ENCODE measurements at places on chromosomes 11 and 22.

DNA sequence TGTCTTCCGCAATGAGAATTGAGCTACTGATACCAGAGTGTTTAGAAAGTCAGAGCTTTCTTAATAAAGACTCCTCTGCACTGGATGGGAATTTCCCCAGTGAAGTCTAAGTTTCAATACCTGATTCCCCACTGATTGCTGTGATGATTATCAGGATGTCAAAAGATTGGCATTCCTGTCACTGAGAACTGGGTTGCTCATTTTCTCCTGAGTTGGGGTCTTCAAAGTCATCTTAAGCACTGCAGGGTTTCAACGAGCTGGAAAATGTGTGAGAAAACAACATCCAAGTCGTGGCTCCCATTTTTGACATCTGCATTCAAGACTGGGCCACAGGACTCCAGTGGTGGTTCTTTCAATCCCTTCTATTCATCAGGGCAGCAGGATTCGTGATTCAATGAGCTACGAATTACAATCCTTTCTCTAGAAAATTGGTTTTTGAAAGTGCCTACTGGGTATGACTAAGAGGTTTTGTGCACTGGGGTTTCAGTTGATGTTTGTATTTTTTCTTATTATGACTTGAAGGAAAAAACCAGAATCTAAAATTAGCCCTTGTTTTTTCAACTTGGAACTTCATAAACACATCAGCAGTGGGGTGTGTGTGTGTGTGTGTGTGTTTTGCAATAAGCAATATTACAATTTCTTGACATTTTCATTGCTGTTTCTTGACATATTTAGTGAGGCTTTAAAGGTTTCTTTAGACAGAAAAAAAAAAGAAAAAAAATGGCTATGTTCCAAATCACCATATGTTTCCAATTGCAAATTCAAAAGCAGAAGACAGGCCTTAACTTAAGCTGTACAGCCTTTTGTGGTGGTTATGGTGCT lies 233.0 kb downstream of the FAM76B start:
- no peak for DNase-seq

GRCh38 chr11:46912526-46913150 lies 5.7 kb downstream of the LRP4 start:
- no peak for DNase-seq

DNA sequence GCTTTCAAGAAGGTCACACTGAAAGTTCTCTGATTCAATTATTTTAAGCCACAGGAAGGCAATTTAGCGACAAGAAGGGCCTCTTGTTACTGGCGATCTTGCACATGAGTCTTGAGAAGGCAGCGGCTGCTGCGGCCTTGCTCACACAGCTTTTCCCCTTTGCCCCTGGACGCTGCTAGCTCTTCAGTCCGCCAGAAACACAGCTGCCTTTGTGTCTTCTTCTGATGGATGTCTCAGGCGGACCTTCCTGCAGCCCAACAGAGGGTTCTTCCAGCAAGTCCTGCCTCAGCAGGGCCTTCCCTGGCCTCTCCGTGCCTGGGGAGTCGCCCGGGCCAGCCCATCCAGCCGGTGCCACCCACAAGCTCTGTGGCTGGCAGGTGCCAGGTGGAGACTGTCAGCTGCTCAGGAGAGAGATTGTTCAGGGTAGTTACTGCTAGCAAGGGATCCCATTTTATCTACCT lies 59.4 kb downstream of the PKNOX2 start:
- DNase-seq, result no peak

DNA sequence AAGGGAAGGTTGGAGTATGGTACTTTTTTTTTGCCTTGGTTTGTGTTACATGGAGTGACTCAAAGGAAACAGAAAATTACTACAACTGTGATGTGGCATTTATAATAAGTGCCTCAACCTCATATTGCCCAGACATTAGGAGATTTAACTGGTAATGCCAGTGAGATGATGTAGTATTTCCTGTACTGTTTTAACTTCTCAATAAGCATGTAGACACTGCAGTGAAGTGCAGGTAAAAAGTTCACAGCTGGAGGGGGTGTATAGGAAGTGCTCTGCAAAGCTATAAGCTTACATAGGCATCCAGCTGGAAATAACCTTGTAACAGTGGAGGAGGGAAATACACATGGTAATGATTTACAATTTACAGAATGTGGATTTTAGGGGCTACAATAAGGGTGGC lies 138.2 kb upstream of the MTMR2 start:
- no peak for DNase-seq

DNA sequence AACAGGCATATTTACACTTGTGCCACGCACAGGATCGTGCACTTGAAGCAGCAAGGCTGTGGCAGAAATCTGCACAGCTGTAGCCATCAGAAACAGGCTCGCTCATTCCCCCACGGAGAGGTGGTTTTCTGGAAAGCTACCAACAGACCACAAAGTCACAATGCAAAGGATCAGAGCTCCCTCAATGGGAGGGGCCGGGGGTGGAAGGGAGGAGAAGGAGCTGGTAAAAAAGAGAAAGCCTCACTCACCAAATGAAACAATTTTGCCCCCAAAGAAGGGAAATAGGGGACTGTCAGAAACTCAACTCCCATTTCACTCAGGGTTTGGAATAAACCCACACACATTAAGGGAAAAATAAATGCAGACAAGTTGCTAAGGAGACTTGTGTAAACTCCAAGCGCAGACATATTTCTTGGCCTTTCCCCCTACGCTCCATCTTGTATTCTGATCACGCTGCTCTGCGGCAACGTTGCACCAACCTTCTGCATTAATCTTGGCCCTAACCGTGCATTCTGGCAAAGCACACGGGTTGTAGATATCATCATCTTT lies 43.2 kb upstream of the BLID start:
- no peak for DNase-seq

- DNase-seq, result no peak
Observed at GRCh38 chr11:129591527-129591926, 215.9 kb downstream of the BARX2 start.

DNA sequence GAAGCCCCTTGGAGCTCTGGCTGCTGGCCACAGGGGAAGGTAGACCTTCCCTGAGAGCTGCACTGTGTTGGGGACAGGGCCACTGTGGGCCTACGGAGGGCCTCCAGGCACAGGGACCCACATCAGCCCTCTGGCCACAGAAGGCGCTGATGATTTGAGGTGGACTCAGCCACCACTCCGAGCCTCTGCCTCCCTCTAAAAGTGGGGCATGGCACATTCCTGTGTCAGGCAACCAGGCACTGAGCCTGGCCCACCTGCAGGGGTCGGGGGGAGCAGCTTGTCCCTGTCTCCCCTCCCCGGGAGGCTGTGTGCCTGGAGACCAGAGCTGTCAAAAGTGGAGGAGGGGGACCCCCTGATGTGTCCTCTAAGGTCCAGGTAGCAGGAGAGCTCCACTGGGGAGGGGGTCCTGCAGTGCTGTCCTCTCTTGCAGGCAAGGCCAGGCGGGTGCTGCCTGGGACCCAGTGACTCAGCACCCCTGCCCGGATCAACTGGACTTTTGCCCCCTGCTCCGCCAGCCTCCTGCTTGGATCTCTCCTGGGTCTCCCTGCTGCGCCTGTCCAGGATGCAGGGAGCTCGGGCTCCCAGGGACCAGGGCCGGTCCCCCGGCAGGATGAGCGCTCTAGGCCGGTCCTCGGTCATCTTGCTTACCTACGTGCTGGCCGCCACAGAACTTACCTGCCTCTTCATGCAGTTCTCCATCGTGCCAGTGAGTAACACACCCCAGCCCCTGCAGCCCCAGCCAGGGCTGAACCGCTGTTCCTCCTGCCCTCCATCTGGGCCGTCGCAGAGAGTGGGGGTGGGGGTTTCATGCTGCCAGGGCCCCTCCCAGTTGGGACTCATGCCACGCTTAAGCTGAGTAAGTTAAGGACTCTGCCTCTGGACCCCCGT lies 17.5 kb upstream of the CDKN1C start:
- no peak for DNase-seq

GRCh38 chr22:17570851-17571631 lies 7.7 kb downstream of the SLC25A18 start:
- no peak for DNase-seq

- DNase-seq, result no peak
Observed at GRCh38 chr11:36929401-36929800, 331.4 kb upstream of the RAG2 start.

DNA sequence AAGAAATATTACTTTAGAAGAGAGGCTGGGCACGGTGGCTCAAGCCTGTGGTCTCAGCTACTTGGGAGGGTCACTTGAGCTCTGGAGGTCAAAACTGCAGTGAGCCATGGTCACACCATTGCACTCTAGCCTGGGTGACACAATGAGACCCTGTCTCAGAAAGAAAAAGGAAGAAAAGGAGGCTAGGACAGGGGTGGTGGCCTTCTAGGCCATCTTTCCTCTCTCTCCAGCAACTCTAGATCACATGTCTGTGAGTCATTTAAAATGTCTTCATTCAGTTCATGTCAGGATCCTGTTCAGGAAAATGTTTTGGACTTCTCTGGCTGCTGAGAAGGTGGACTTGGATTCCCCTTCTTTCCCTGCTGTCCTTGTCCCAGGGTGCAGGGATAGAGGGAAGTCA lies 53.3 kb downstream of the PPFIA1 start:
- DNase-seq, result no peak

DNA sequence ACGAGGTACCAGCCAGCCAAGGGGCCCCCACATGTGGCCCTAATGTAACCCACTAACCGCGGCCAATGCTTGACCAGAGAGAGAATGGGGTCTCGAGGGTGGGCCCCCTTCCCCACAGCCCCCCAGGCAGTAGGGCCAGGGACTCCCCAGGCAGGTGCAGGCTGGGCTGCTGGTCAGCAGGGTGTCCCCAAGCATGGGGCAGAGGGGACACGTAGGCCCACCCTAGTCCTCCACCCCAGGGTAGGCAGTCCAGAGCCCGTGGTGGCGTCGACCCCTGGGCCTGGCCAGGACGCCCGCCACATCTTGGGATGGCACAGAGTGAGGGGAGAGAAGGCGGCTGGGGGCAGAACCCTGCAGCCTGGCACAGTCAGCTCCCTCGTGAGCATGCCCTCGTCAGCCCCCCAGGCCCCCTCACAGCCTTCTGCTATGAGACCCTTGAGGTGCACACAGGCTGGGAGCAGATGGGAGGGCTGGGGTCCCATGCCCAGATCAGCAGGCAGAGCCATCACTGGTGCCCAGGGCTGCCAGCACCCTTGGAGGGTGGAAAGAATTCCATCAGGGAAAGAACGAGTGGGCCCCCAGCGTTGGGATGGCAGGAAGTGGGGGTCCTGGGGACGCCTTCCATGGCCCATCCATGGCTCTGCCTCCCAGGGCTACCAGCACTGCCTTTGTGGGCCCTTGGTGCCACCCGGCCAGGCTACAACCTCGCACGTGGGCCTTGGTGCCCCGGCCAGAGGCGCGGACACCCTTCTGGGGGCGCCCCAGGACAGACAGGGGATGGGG lies 6.1 kb downstream of the TNNT3 start:
- no peak for DNase-seq

DNA sequence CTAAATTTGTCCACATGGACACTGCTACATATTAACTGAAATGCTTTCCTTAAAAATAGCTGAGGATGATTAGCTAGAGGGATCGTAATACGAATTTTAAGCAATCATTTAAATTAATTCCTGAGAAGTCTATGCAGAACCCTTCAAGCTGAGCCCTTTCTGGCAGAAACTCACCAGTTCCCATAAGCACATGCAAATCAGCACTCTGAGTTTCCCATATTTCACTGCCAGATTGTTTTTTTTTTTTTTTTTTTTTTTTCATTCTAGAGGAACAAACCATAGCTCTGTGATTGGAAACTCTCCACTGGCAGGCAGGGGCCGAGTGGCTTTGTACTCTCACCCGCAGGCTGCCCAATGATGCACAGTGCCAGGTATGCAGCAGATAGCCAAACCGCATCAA lies 145.6 kb downstream of the EFCAB6 start:
- no peak for DNase-seq

DNA sequence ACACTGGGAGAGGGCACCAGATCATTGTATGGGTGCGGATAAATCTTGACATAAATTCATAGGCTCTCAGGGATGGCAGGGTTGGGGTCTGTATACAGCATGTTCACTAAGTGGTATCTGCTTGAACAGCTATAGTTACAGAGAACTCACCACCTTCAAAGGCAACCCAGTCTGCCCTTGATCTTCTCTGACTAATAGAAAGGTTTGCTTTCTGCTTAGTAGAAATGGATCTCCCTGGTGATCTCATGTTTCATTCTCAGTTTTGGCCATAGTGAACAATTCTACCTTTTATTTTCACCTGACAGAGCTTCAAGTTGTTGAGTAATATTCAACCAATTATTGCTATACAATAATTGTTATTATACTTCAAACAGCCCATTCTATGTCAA lies 32.4 kb downstream of the CNTF start:
- no peak for DNase-seq

DNA sequence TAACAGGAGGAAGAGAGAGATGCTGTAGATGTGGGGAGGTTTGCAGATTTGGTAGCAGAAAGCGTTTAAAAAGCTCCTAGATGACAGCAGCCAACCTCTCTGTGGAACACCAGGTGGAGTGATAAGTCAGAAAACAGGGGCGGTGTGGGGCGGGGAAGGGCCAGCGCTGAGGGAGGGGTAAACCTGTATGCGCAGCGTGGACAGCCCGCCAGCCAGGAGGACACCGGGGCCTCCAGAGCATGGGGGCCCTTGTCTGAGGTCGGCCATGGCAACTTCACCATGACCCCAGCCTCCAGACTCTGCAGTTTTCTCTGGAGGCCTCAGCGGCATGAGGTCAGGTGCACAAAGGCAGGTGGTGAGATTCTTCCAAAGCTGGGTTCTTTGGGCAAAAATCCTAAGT lies 423.7 kb downstream of the BRD1 start:
- DNase-seq, result no peak

GRCh38 chr11:132898021-132898420 lies 634.3 kb downstream of the OPCML start:
- DNase-seq, result no peak

DNA sequence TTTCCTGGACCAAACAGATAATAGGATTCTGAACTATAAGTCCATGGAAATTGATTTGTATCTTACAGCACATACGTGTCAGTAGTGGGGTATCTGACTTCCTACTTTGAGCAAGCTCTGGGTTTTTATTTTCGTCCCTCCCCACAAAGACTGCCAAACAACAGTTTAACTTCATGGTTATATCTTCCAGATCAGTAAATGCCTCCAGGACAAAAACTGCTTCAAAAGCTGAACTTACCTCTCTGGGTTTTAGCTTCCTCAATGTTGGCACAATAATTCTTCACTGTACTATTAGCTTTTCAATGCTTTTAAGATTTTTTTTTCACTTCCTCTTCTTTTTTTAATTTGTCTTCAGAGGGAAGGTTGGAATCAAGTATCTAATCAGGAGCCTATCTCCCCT lies 4.2 kb upstream of the DPF2 start:
- DNase-seq, result no peak

DNA sequence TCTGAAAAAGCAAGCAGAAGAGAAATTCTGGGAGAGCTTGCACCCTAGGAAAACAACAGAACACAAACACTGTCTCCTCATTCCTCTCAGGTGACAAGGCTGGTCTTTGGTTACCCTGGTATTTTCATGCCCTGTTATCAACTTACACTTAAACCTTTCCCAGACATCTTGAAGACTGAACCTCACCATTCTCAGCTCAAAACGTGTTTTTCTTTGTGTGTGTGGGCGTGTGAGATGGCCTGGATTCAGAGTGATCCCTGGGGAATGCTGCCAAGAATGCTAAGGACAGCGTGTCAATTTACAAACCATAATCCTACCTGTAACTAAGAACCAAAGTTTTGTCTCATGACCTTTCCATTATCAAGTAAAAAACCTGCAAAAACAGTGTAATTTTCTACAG lies 33.3 kb downstream of the ELF5 start:
- no peak for DNase-seq

GRCh38 chr11:43825217-43825816 lies 55.3 kb upstream of the ALKBH3 start:
- DNase-seq, result no peak

- no peak for DNase-seq
Observed at GRCh38 chr11:126862664-126863243, 137.8 kb downstream of the KIRREL3 start.

- DNase-seq, result no peak
Observed at GRCh38 chr22:35230839-35231584, 26.3 kb upstream of the HMGXB4 start.

All from stimulated activated CD8-positive, alpha-beta memory T cell treated with anti-CD3 and anti-CD28 coated beads, Interleukin-7, amount 100 ng/mL, for 1 hour (primary cell).